ENCODE measurements at places on chromosomes 5 and 9.
A peak's percentile ranks its signal among the peaks of the same experiment; 100 is the strongest.

DNA sequence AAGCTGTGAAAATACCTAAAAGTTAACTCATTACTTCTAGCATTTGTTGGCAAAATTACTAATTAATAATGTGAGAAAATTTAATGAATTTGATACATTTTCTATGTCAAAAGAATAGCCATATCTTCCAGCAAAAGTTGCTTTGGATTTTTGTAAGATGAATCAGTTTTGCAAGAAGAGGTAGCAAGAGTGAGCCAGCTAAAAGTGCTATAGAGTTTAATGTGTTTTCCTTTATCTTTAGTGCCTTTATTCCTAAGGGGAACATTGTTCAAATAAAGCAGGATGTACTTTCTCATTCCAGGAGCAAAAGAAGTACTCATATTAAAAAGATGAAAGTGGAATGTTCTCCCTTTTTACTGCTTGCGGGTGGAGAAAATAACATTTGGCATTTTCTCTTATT, 622.2 kb downstream of the ANXA1 start:
- no peak for DNase-seq

DNA sequence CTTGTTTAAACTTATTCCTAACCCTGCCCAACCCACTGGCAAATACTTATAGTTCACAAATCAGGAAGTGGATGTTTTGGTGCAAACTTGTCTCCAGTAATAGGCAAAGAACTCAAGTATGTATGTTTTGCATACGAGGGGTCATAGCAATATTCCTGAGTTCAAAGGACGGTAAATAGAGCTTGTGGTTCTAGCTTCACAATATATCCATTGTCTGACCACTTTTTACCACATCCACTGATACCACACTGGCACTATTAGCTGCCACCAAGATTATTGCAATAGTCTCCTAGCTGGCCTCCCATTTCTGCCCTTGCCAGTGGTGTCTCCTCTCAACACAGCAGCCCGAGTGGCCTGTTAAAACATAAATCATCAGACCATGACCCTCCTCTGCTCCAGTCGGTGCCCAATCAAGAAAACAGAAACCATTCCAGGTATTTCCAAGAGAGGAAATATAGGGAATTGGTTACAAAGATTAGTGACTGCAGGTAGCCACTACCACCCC, 17.0 kb downstream of the GRXCR2 start:
- no peak for DNase-seq

DNA sequence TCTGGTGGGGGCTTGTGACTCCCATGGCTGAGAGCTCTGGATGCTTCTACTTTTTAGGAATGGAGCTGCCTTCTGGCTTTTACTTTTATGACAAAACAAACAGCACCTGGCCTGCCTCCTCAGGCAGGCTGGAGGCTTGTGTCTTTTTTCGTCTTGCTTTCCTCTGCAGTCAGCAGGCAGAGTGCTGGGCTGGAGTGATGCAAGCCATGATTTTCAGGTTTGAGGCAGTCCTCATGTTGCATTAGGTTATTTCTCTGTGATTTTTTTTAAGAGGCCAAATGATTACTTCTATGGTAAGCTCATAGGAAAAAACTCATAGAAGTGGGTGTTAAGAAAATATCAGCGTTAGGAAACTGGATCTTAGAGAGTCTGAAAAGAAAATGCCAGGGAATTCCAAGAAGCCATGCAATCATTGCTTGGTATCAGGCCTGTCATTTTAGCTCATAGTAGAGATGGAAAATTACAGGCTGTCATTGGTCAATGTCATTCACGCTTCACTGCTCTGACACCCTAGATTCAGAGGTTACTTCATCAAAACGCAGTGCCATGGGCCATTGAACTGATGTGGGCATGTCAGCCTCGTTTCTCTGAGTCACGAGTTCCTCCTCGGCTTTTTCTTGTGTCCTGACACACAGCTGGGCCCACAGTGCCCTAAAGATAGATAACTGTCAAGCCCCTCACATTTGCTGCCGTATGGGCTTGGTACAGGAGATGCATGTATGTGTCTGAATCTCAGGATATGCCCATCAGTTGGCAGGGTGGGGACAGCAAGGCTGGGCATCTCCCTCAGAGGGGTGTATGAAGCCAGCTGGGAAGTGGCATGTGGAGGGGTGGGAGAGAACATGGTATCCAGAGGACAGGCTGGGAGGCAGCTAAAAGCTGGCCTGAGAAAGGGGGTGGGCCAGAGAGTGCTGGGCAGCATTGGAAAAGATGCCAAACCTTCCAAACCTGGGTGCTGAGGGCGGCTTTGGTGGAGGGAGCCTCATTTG, 151.8 kb downstream of the HSPA4 start:
- no peak for DNase-seq

DNA sequence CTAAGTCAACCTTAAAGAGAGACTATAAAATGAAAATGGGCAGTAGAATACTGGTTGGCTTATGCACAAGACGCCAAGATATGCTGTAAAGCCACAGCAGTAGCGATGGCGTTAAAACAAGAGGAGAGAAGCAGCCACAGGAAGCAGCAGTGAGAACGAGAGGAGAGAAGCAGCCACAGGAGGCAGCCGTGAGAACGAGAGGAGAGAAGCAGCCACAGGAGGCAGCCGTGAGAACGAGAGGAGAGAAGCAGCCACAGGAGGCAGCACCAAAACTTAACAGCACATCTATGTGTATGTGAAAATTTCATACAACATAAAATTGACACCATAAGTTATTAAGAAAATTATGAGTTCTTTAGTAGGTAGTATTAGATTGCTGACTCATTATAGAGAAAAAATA, 2318.6 kb upstream of the ACO1 start:
- no peak for DNase-seq

- no peak for DNase-seq
These were observed 490.2 kb downstream of the EBF1 start for GRCh38 chr5:158609333-158610050.

GRCh38 chr5:140321796-140322195, 18.9 kb upstream of the PFDN1 start:
- no peak for DNase-seq

DNA sequence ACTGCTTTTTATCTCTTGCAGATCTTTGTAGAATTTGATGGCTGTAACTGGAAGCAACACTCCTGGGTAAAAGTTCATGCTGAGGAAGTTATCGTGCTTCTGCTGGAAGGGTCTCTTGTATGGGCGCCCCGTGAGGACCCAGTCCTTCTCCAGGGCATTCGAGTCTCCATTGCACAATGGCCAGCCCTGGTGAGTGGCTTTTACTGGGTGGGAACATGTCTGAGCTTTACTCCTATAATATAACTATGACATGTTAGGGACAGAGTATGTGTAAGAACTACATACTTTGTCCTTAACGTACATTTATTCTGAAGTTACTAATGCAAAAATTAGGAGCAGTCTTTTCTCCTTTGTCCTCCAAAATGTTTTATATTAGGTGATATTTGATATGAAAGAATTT, 20.2 kb downstream of the KDM3B start:
- no peak for DNase-seq

DNA sequence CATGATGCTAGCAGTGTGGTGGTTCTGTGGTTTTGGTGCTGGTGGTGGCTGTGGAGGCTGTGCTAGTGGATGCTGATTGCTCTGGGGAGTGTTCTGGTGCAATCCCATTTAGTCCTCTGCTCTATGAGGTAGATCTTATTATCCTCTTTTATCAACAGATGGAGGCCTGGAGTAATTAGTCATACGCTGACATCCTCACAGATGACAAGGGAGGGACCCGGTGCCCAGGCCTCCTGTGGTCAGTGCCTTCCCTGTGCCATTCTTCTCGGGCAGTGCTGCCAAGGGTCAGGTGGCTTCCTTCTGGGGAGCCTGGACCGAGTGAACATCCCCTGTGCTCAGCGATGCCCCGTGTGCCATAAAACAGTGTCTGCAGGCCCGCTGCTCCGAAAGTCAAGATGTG, 74.5 kb downstream of the COL5A1 start:
- no peak for DNase-seq

GRCh38 chr5:32223972-32224609, 50.0 kb upstream of the GOLPH3 start:
- no peak for DNase-seq

DNA sequence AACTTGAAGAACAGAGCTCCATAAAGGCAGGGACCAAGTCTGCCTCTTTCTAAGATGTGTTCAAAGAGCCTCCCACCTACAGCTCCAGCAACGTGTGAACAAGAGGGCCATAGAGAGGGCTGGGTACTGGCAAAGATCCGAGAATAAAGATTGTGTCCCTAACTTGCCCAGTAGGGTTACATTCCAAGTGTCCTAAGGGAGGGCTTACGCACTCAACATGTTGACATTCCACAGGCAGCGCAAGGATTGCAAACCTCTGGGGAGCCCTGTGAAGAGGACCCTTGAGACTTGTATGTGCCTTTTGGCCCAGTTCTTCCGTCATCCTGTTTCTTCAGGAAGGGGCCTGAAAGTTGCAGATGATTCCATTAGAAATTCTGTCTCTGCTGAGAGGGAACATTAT, 48.2 kb upstream of the ENTREP1 start:
- DNase-seq: no peak

GRCh38 chr9:70100362-70100761, 56.7 kb downstream of the MAMDC2 start:
- no peak for DNase-seq

- no peak for DNase-seq
These were observed 35.2 kb downstream of the KCNMB1 start for GRCh38 chr5:170353961-170354360.

DNA sequence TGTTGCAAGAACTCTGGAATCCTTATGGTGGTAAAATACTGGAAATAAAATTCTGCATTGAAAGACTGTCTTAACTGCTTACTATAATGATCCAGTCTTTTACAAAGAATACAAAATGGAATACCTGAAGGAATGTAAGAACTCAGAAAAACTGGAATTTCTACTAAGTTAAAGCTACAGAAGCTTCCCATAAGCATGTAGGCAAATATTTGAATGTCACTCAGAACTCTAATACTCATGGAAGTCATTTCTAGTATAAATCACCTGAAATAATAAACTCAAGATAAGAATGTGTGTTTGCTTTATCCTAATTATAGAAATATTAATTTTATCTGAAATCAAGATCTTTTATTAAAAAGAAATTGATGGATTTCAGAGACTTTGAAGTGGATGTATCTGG, 54.8 kb downstream of the FEM1C start:
- no peak for DNase-seq

DNA sequence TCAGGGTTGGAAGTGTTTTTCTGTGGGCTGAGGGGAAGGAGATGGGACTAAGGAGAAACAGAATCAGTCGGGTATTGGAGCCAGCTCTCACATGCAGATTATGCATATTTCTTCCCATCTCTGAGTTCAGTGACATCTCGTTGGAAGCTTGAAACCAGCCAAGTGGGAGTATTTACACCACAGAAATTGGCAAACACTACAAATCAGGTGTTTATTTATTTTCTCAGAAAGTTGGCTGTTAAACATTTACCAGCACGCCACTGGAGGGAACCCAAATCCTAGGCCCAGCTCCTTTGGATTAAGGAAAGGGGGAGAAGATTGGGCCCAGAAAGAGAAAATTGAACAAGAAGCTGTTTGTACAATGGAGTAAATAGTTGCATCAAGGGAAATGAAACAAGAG, 72.1 kb upstream of the PITX1 start:
- no peak for DNase-seq

DNA sequence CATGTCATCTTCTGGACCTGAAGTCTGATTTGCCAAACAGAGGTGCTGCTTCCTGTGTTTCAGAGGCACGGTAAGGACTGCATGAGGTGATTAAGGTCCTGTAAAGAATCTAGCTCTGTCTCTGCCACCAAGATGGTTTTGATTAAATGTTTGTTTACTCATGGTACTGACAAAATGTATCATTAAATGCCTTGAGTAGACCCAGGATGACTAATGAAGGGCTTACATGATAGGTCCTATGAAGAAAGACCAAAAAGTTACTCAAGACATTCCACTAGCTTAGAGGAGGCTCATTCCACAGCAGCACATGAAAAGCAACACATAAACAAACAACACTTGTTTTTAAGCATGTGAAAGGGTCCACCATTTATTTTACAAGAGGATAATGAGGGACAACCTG, 100.9 kb downstream of the BOD1 start:
- no peak for DNase-seq

DNA sequence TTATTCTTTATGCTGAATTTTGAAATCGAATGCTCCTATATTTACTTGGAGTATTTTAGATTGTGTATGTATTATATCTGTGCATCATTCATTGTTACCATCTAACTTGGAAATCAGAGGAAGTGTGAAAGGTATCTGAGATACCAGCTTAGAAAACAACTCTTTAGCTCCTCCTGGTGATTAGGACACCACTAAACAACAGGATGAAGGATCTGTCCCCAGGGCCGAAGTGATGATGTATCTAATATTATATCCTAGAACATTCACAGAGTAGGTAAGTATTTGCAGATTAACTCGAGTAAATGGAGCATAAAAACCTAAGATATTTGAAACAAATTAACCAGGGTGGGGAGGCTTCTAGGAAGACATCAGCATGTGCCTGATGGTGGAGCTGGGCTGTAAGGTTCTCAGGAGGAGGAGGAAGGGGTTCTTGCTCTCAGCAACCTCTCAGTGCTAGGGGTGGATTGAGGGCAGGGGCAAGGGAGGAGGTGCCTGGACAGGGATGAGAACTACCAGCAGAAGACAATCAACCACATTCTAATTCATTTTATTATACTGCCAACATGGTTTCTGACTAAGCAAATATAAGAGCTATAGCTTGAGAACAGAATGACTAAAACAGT, 2.6 kb upstream of the NFIL3 start:
- DNase-seq: no peak

- peak; percentile 66 for DNase-seq
These were observed 61.3 kb downstream of the ENC1 start for GRCh38 chr5:74579215-74579614.

DNA sequence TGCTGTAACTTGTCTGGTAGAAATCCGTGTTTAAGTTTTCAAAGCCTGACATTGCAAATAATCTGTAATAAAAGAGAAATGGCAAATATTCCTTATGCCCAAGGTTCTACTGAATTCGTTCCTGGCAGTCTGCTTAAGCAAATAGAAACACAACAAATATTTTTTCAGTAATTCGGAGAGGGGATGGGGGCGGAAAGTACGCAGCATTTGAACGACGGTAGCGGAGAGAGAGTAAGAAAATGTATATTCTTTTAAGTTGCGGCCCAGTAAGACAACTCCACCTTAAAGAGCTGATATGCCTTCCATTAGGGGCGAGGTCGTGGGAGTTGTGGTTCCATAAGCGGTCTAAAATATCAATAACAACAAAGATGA, 569 bp downstream of the YIPF5 start:
- DNase-seq: no peak

DNA sequence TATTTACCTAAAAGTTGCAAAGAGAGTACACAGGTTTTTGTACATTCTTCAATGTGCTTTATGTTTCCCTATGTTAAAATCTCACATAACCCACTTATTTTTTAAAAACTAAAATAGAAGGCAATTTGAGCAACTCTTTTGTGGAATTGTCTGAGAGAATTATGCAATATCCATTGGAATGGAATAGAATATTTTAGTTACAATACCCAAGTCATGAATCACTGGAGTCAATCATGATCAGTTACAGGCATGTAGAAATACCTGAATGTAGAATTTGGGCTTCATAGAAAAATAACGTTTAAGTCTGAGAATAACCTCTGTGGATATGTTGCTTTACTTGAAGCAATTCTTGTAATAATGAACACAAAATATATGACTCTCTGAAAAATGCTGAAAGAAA, 143.3 kb downstream of the FGF10 start:
- no peak for DNase-seq

GRCh38 chr5:131167615-131168014, 2.6 kb upstream of the HINT1 start:
- DNase-seq: no peak
